ENCODE measurements at places on chromosomes 6 and 20. TPM values are rescaled to one million over a fixed set of nuclear protein-coding genes. Genes with fewer than 3 reads are reported as not detected.

The SEMG1 gene
- total RNA-seq: not detected

GRCh38 chr20:20457392-20458126 is 89.7 kb downstream of the INSM1 start:
- no peak overlapping the region for H3K4me3 ChIP-seq
- DNase-seq: no peak
- peaks cover 5% of the 10 kb centered on the region for H3K36me3 ChIP-seq
- no peak overlapping the region for H3K27ac ChIP-seq
- H3K27me3 ChIP-seq: no peaks in the 10 kb centered on the region
- no peaks in the 10 kb centered on the region for H3K4me1 ChIP-seq

GRCh38 chr6:112503091-112503596 is 156.0 kb downstream of the RFPL4B start:
- H3K27me3 ChIP-seq: no peaks in the 10 kb centered on the region
- no peak for DNase-seq
- no peaks in the 10 kb centered on the region for H3K4me1 ChIP-seq

DNA sequence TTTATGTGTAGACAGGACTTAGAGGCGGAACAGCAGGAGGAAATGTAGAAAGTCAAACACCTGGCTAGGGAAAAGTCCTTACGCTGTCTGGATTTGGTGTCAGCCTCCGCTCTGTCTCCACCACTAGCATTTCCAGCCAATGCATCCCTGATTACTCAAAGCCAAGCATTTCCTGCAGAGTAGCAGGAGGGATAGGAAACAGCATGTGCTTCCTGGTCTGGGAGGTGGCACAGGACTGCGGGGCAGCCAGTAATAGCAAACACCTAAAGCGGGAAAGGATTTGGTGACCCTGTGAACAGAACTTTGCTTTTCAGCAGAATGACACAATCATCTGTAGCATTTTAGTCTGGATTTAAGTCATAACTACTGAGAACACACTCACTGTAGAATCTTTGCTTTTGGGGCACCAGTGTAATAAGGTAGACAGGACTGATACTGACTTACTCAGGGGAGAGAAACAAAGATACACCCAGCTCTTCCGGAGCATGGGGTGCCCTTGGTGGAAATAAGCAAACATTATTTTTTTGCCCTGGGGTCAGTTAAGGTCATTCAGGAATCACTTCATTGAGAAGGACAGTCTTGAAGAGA is 133.3 kb upstream of the AHI1 start:
- no peaks in the 10 kb centered on the region for H3K36me3 ChIP-seq
- no peaks in the 10 kb centered on the region for H3K4me1 ChIP-seq
- no peak overlapping the region for H3K4me3 ChIP-seq
- no peak for DNase-seq
- no peak overlapping the region for H3K27ac ChIP-seq

The KHDRBS2 gene
- total RNA-seq: 0.49 TPM

DNA sequence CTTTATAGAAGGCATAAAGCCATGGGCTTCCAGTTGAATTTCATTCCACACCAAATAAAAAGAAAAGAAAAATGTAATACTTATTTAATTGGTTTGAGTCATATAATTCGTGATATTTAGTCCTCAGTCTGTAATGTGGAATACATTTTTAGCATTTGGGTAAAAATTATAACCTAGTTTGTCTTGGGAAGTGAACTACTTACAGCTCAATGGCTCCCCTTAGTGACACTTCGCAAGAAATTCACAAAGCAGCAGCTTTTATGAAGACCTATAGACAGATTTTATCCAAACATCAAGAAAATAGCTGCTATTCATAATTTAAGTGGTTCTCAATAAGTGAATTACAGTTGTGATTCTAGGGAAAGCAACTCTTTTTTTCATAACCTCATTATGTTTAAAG is 72.1 kb downstream of the RSPO3 start:
- H3K4me1 ChIP-seq: no peaks in the 10 kb centered on the region
- DNase-seq: no peak
- H3K36me3 ChIP-seq: no peaks in the 10 kb centered on the region
- H3K27me3 ChIP-seq: no peaks in the 10 kb centered on the region
- no peak overlapping the region for H3K4me3 ChIP-seq

The TRMT11 gene
- 17.2 TPM for total RNA-seq

DNA sequence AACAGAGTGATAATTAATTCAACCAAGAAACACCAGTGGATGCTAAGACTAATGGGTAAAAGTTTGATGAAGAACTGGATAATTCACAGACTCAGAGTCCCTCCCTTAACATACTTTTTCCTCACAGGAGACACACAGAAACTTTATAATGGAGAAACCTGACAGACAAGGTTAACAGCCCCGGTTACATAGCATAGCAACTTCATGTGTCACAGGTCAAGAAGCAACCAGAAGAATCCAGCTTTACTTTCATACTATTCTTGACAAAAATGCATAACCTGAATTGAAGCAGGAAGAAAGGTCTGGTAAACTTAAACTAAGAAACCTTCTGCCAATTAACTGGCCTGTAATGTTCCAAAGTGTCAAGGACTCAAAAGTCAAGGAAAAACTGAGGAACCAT is 375.9 kb downstream of the RNF144B start:
- H3K27me3 ChIP-seq: no peaks in the 10 kb centered on the region
- no peak overlapping the region for H3K4me3 ChIP-seq
- DNase-seq: no peak
- no peaks in the 10 kb centered on the region for H3K36me3 ChIP-seq
- no peaks in the 10 kb centered on the region for H3K4me1 ChIP-seq
- no peak overlapping the region for H3K27ac ChIP-seq

DNA sequence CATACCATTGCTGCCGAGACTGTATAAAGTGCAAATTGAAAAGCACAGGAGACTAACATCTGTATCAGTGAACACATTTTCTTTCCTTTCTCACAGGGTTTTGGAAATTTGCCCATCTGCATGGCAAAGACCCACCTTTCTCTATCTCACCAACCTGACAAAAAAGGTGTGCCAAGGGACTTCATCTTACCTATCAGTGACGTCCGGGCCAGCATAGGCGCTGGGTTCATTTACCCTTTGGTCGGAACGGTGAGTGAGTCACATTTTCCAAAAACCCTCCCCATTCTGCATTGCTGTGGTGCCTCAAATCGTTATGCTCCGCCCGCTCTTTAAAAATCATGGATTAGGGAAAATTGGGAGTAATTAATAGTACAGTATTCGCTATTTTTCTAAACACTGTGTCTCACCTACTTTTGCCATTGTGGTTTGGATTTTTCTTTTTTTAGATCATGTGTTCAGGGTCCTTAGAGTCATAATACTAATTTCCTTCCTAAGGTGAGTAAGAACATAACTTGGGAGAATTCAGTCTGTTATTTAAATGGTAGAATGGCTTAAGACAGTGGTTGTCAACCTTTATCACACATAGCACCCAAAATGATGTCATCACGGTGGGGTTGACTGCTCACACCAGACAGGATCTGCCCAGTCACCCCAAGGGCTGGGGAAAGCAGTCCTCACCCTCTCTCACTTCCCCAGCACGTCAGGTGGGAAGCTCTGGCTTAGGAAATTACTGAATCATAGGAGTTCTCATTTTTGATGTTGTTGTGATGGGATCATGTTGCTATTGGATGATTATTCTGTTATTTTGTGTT is 171.6 kb downstream of the MTHFD1L start:
- no peaks in the 10 kb centered on the region for H3K4me1 ChIP-seq
- H3K4me3 ChIP-seq: no peak overlapping the region
- H3K27me3 ChIP-seq: no peaks in the 10 kb centered on the region
- no peaks in the 10 kb centered on the region for H3K36me3 ChIP-seq
- DNase-seq: no peak

The VIP gene
- not detected for total RNA-seq

- H3K4me3 ChIP-seq: no peak overlapping the region
- no peak for DNase-seq
- no peaks in the 10 kb centered on the region for H3K4me1 ChIP-seq
- no peak overlapping the region for H3K27ac ChIP-seq
- no peaks in the 10 kb centered on the region for H3K36me3 ChIP-seq
- no peaks in the 10 kb centered on the region for H3K27me3 ChIP-seq
Observed at GRCh38 chr20:48411919-48412522, 415.8 kb downstream of the PREX1 start.

DNA sequence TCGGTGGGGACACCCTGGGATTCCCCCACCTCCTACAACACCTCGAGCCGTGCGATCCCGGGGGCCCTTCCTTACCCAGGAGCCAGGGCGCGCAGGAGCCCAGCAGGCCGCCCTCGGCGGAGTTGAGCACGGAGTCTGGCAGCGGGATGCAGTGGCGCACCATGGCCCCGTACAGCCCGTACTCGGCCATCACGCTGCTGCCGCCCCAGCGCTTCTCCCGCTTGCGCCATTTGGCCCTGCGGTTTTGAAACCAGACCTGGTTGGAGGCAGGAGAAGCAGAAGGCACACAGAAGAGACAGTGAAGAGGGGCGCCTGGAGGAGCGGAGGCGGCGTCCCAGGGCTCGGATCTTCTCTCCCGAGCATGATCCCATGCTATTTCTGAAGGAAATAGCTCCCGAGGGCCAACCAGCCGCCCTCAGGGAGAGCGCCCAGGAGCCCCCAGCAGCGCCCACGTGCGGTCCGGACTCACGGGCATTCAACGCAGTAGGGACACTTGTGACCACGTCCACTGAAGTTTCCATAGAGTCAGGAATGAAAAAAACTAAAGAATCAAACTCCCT is 4.3 kb downstream of the VSX1 start:
- H3K27me3 ChIP-seq: peaks cover 56% of the 10 kb centered on the region
- no peaks in the 10 kb centered on the region for H3K4me1 ChIP-seq
- H3K4me3 ChIP-seq: no peak overlapping the region
- H3K27ac ChIP-seq: no peak overlapping the region
